Thoracic aorta (tissue), 2 donors: ENCODE measurements at places on chromosomes 16 and 17. TPM values are rescaled to one million over a fixed set of nuclear protein-coding genes. Genes with fewer than 3 reads are reported as not detected.

The TBC1D28 gene
- not detected for total RNA-seq

The MT1H gene
- not detected for total RNA-seq

The MLLT6 gene
- 113 TPM for total RNA-seq

The MXRA7 gene
- total RNA-seq, result 341 TPM

The CRHR1 gene
- total RNA-seq, result not detected

The BICDL2 gene
- 1.1 TPM for total RNA-seq

The C17orf100 gene
- not detected for total RNA-seq

The KRT14 gene
- total RNA-seq, result 6.9 TPM

The KCNAB3 gene
- not detected for total RNA-seq

The KRTAP4-4 gene
- not detected for total RNA-seq

The VTN gene
- total RNA-seq, result 3.1 TPM

The CIBAR2 gene
- total RNA-seq, result not detected

The CES3 gene
- 0.63 TPM for total RNA-seq

The CCL8 gene
- 3.7 TPM for total RNA-seq

The RNF112 gene
- 8.3 TPM for total RNA-seq

The GAS7 gene
- total RNA-seq, result 69.0 TPM

The BAHCC1 gene
- 69.6 TPM for total RNA-seq

The TLCD2 gene
- 7.3 TPM for total RNA-seq

The NPIPB2 gene
- total RNA-seq, result 9.9 TPM

The MYLK3 gene
- 3.0 TPM for total RNA-seq

The DPEP3 gene
- total RNA-seq, result not detected

The CAVIN1 gene
- total RNA-seq, result 938 TPM

The NFATC3 gene
- 56.7 TPM for total RNA-seq

The KRT34 gene
- not detected for total RNA-seq

The PRR29 gene
- total RNA-seq, result not detected

The TMEM11 gene
- 18.7 TPM for total RNA-seq

The TNFRSF13B gene
- not detected for total RNA-seq

The CSH2 gene
- not detected for total RNA-seq

The TBC1D3C gene
- not detected for total RNA-seq

The OR3A3 gene
- total RNA-seq, result not detected

The LPO gene
- not detected for total RNA-seq

The KCNH6 gene
- not detected for total RNA-seq

The CTRB2 gene
- total RNA-seq, result 12.5 TPM

The TBC1D24 gene
- total RNA-seq, result 15.0 TPM

The BIRC5 gene
- total RNA-seq, result 0.14 TPM

The MYO1D gene
- total RNA-seq, result 257 TPM

The OR1A1 gene
- total RNA-seq, result not detected

The ITGAX gene
- total RNA-seq, result 9.7 TPM

The TLCD3A gene
- 7.3 TPM for total RNA-seq

The KRT36 gene
- total RNA-seq, result not detected

The TBC1D3G gene
- not detected for total RNA-seq

The SLC47A1 gene
- 4.1 TPM for total RNA-seq

The PIMREG gene
- not detected for total RNA-seq

The ARHGDIG gene
- total RNA-seq, result not detected

The MEFV gene
- total RNA-seq, result 3.5 TPM

The USH1G gene
- not detected for total RNA-seq

The CD300LB gene
- 0.85 TPM for total RNA-seq

The CACNG3 gene
- total RNA-seq, result not detected

The ANKS4B gene
- not detected for total RNA-seq

The WNK4 gene
- not detected for total RNA-seq

The ABCC6 gene
- total RNA-seq, result 1.5 TPM

The CPHXL2 gene
- total RNA-seq, result not detected

The KRTAP4-12 gene
- total RNA-seq, result not detected
